NCI-H1436 (cell line): ENCODE measurements at places on chromosomes 1 and 21.

DNA sequence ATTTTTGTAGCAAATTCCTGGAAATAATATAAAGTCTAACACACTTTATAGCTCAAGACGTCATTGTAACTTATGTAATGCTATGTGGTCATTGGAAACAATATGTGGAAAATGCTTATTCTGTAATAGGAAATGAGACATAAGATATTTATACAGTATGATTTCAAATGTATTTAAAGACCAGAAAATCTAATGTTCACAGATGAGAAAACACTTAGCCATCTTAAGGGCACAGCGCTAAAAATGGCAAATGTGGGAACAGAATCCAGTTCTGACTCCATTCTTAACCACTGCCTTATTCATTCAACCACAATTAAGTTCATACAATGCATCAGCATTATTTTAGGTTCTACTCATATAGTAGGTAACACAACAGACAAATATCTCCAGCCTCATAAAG is 12.5 kb downstream of the CSDE1 start:
- no peak for DNase-seq

DNA sequence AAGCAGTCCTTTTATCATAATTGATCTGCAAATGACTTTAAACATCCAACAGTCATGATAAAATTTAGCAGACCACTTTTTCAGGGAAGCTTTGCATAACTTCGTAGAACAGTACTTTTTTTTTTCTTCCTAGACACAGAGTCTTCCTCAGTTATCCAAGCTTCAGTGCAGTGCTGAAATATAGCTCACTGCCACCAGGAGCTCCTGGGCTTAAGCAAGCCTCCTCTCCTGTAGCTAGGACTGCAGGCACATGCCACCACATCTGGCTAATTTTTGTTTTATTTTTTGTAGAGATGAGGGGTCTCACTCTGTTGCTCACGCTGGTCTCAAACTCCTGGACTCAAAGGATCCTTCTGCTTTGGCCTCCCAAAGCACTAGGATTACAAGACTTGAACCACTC is 3.8 kb downstream of the F13B start:
- DNase-seq = no peak

DNA sequence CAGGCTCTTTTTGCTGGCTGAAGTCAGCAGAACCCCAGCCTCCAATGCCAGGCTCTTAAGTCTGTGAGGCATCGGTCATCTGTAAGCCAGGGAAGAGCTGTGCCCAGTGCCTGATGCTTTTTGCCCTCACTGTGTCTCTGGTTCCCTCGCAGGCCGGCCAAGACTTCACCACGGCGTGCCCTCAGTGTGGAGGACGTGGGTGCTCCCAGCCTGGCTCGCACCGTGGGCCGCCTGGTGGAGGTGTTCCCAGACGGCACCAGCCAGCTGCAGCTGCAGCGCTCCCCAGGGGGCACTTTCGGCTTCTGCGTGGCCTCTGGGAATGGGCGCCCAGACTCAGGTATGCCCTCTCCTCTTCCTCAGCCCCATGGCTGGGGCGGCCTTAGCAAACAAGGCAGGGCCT is 32.5 kb downstream of the KIAA1614 start:
- peak; percentile 7 for DNase-seq

DNA sequence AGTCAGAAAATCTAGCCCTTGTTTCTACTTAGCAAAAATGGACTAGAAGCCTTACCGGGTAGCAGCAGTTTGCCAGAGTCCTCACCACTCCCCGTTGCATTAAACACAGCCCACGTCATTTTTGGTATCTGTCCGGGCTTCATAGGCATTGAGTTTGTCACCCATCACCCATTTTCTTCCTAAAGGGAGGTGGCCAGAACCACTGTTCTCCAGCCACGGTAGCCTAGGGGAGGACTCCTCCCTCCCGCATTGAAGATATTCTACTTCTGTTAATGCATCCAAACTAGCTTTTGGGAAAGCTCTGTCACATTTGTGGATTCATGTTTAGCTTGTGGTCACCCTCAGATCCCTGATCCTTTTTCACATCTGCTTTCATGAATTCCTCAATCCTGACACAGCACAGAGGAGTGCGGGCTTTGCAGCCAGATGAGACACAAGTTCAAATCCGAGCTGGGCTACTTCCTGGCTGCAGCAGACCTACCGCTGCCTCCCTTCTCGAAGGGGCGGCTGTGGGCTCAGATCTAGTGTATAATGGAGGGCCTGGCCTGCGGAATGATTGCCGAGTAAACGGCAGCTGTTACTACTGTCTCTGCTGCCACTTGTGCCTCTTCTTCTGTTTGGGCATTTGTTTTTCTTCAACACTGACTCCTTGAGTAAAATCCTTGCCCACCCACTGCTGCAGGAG is 63.2 kb upstream of the EFHD2 start:
- no peak for DNase-seq

DNA sequence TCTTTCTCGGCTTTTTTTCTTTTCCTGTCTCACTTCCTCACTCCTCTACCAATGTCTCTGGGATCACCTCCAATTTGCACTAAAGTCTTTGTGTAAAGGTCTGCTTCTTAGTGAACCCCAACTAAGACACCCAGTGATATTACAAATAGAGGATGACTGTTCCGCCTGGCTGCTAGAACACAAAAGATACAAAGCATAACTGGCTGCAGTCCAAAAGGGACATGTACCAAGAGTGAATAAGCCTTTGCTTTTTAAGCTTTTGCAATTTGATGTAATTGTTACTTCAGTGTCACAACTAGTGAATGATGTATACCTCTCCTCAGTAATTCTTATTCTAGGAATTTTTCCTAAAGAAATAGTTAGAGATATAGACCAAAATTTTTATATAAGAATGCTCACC is 82.8 kb upstream of the BEND5 start:
- DNase-seq = peak; percentile 24

- DNase-seq = no peak
These were observed 94.2 kb downstream of the AHCTF1 start for GRCh38 chr1:246837418-246838117.

GRCh38 chr1:67058242-67058641 is 4.3 kb upstream of the SLC35D1 start:
- no peak for DNase-seq
